ENCODE measurements at places on chromosomes 12 and 14. TPM values are rescaled to one million over a fixed set of nuclear protein-coding genes. Genes with fewer than 3 reads are reported as not detected.

Gene CIT
- 2.5 TPM for total RNA-seq

Gene DAO
- not detected for total RNA-seq

Gene CRACR2A
- total RNA-seq = 54.8 TPM

Gene NPFF
- total RNA-seq = not detected

Gene CFAP54
- 1.2 TPM for total RNA-seq

Gene KRT74
- total RNA-seq = not detected

Gene KRT2
- not detected for total RNA-seq

Gene LRP1-AS
- not detected for total RNA-seq

Gene C12orf76
- 20.2 TPM for total RNA-seq

Gene SLC17A8
- total RNA-seq = not detected

Gene KERA
- not detected for total RNA-seq
